Effector CD8-positive, alpha-beta T cell (primary cell): ENCODE measurements at places on chromosomes 6 and 20.

DNA sequence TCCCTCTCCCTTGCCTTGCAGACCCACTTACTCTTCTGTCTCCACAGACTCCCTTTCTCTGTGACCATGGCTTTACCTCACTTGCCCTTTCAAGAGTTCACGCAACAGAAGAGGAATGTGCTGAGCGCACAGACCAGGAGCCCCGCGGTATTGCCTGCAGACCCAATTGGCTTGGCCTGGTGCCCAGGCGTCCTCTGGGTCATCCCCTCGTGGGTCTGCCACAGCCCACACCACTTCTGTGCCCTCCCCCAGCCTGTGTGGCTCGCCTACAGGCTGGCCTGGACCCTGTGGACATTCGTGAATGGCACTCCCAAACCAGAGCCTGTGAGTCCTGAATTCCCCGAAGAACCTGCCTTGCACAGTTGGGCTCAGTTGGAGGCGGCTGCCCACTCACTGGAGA, 15.3 kb upstream of the NINL start:
- DNase-seq = no peak

GRCh38 chr6:96811136-96811535, 26.1 kb downstream of the GPR63 start:
- DNase-seq = no peak

- DNase-seq = no peak
Measured at GRCh38 chr6:132479131-132479530, 33.8 kb downstream of the STX7 start.

- no peak for DNase-seq
Measured at GRCh38 chr6:143136647-143137046, 76.0 kb downstream of the AIG1 start.

DNA sequence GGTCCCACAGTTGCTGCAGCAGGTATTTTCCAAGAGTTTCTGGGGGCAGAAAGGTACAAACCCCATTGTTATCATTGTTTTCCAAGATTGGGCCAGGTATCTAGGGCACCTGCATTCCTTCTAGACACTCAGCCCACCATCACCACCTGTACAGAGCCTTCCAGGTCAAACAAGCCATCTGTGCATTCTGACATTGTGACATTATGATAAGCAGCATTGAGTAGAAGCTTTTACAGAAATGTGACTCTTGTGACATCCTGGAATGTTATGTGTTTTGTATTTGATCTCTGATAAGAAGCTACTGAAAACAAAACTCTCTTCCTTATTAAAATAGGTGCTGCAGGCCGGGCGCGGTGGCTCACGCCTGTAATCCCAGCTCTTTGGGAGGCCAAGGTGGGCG, 128.1 kb upstream of the CCN2 start:
- DNase-seq = no peak

GRCh38 chr6:55492259-55492658, 86.7 kb downstream of the HMGCLL1 start:
- DNase-seq = no peak

- no peak for DNase-seq
Measured at GRCh38 chr6:82415820-82416219, 52.2 kb downstream of the TPBG start.

DNA sequence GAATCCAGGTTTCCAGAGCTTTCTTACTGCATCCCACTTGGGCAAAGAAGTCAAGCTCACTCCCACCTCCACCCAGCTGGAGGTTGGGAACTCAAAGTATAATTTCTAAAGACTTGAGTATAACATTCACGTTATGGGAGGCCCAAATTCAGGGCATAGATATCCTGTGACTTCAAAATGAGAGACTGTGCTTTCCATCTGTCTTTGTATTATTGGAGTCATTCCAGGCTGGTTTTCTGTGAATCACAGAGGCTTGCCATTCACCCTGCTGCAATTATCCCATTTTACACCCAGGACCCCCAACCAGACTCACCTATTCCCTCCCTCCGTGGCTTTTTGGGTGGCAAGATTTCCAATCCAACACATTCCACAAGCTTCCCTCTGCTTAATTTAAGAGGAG, 19.3 kb upstream of the SRC start:
- no peak for DNase-seq

DNA sequence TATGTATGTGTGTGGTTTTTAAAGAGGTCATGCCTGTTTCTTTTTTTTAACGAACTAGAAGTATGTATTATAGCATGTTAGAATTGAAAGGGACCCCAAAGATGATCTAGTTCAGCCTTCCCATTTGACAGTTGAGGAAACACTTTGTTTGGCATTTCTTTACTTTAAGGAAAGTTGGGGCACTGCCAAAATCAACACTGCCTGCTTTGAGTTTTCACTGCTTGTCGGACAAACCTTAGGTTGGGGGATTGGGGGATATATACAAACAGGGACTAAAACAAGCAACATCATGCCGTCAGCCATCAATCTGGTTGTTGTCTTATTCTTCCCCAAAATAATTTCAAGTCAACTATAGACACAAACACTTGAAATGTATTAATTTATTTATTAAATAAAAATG, 14.1 kb upstream of the CALHM6 start:
- DNase-seq = no peak

DNA sequence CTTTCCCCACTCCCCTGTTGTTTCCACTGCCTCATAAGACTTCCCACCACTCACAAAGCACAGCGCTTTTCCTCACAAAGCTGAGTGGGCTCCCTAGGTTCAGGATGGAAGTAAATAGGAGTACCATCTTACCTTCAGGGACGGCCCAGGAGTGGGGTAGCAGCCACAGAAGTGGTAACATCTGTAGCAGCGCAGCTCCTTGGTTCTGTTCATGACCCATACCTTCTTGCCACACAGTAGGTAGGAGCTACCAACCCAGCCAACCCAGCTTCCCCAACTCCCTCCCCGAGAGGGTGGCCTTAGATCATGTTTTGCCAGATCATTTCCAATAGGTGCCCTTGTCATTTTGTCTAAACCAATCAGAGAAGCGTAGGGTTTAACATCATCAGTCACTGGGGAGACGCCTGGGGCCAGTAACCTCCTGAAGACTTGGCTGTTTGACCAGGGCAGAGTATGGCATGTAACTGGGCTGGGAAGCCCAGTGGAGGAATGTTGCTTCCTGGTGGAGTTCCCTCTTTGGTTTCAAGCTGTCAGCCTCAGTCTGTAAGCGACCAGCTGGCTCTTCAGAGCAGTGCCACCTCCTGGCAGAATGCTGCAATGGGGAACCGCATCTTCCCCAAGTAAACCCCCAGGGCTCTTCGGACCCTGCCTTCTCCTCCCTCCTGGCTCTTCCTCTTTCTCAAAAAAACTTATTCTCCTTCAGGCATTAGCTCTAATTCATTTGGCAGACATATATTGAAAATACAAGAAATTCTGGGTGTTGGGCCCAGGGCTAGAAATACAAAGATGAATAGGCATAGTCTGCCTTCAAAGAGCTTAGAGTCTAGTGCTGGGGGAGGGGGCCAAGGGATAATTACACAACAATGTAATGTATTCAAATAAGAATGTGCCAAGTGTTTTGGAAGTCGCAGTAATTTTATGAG, at the start of gene HLA-DMA:
Gene HLA-DMA, minus strand, starts transcription at position 281 of the 923 bp plus-strand sequence. Its CDS starts 61 bp downstream, at position 220.
- DNase-seq = peak; percentile 63

GRCh38 chr6:75458895-75459294, 34.7 kb downstream of the FILIP1 start:
- no peak for DNase-seq

DNA sequence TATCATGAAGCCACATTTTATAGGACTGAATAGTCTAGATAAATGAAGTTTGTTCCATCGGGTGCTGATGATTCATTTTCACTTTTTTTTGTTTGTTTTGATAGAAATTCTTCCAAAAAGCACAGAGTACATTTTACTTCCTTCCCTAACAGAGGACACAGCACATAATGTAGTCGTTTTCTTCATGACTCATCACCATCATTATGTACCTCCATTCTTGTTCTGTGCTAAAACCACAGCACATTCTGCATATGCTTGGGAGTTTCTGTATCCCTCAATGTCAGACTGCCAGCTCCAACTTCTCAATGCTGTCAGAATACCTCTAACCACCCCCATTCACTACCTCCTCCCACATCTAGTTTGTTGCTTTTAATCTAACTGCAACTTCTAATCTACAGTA, 1004.9 kb upstream of the ADGRB3 start:
- DNase-seq = no peak

- DNase-seq = no peak
Measured at GRCh38 chr20:54665812-54666211, 190.4 kb downstream of the DOK5 start.

- peak; percentile 82 for DNase-seq
Measured at GRCh38 chr20:3786665-3787323, at the start of gene CENPB. Gene CENPB (minus strand): TSS chr20:3786740. CDS start chr20:3786483, 257 bp downstream.
